Bronchial smooth muscle cell (primary cell): ENCODE measurements at places on chromosomes 6 and 20. TPM values are rescaled to one million over a fixed set of nuclear protein-coding genes. Genes with fewer than 3 reads are reported as not detected.

Gene IRF4
- 0.63 and 3.3 TPM in 2 replicates for total RNA-seq

Gene DLK2
- 0.26 and 0.63 TPM in 2 replicates for total RNA-seq

Gene MUC21
- not detected in 2 replicates for total RNA-seq

Gene ACTR5
- total RNA-seq: 3.2 and 4.4 TPM in 2 replicates

Gene GTSF1L
- not detected in 2 replicates for total RNA-seq

Gene NFATC2
- under 0.01 and 0.09 TPM in 2 replicates for total RNA-seq

Gene ENPP4
- total RNA-seq: under 0.01 and 0.16 TPM in 2 replicates

Gene SYCP2
- total RNA-seq: 0.17 and 0.63 TPM in 2 replicates

Gene SLC24A3
- total RNA-seq: under 0.01 TPM in 1 of 2 replicates, not detected in the other

Gene ZC2HC1B
- not detected in 2 replicates for total RNA-seq

Gene IBTK
- total RNA-seq: 36.2 and 49.0 TPM in 2 replicates

Gene ANKEF1
- total RNA-seq: 1.7 and 2.4 TPM in 2 replicates

Gene EEF1E1
- total RNA-seq: 22.1 and 22.9 TPM in 2 replicates

Gene SAPCD1
- 0.26 and 1.3 TPM in 2 replicates for total RNA-seq

Gene MTHFD1L
- 20.1 and 32.0 TPM in 2 replicates for total RNA-seq

Gene SAMD10
- 0.34 and 0.47 TPM in 2 replicates for total RNA-seq

Gene CCDC170
- 0.47 and 1.5 TPM in 2 replicates for total RNA-seq

Gene GPR63
- total RNA-seq: 0.16 and 0.34 TPM in 2 replicates

Gene TP53TG5
- 0.09 TPM in 1 of 2 replicates, not detected in the other for total RNA-seq

Gene LTB
- not detected in 2 replicates for total RNA-seq

Gene NR2E1
- total RNA-seq: not detected in 2 replicates

Gene PCNA
- 91.6 and 132 TPM in 2 replicates for total RNA-seq

Gene PCMT1
- 75.0 and 92.0 TPM in 2 replicates for total RNA-seq

Gene BHLHE23
- not detected in 2 replicates for total RNA-seq

Gene TSBP1
- not detected in 2 replicates for total RNA-seq

Gene DEF6
- 1.5 and 4.4 TPM in 2 replicates for total RNA-seq

Gene METTL24
- 0.16 and 0.43 TPM in 2 replicates for total RNA-seq

Gene RAB32
- total RNA-seq: 55.0 and 90.6 TPM in 2 replicates

Gene TBP
- total RNA-seq: 7.6 and 8.0 TPM in 2 replicates

Gene LEMD2
- total RNA-seq: 31.1 and 36.8 TPM in 2 replicates

Gene SLC17A9
- total RNA-seq: 2.0 and 6.5 TPM in 2 replicates

Gene NRSN1
- under 0.01 TPM in 1 of 2 replicates, not detected in the other for total RNA-seq

Gene KIAA1755
- 3.3 and 4.1 TPM in 2 replicates for total RNA-seq

Gene RIMS4
- under 0.01 and 0.16 TPM in 2 replicates for total RNA-seq
